ENCODE measurements at places on chromosomes 6 and 20.

DNA sequence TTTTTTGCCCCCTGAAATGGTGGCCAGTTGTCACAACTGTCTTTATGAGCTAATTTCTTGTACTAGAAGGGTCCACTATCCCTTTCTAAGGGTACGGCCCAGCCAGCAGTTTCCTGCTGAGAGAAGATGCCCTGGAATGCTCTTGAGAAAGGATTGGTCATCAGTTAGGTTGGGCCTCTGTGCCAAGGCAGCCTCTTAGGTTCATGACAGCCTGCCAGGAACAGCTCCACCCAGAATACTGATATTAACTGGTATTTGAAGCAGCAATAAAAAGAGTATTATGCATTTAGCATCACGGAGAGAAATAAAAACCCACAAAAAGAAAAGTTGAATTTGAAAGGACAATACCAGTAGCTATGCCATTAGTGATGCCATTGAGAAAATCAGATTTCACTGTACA lies 9.0 kb upstream of the HINT3 start:
- no peak for DNase-seq

- DNase-seq = no peak
These were observed 23.7 kb upstream of the FOXF2 start for GRCh38 chr6:1365686-1366085.

DNA sequence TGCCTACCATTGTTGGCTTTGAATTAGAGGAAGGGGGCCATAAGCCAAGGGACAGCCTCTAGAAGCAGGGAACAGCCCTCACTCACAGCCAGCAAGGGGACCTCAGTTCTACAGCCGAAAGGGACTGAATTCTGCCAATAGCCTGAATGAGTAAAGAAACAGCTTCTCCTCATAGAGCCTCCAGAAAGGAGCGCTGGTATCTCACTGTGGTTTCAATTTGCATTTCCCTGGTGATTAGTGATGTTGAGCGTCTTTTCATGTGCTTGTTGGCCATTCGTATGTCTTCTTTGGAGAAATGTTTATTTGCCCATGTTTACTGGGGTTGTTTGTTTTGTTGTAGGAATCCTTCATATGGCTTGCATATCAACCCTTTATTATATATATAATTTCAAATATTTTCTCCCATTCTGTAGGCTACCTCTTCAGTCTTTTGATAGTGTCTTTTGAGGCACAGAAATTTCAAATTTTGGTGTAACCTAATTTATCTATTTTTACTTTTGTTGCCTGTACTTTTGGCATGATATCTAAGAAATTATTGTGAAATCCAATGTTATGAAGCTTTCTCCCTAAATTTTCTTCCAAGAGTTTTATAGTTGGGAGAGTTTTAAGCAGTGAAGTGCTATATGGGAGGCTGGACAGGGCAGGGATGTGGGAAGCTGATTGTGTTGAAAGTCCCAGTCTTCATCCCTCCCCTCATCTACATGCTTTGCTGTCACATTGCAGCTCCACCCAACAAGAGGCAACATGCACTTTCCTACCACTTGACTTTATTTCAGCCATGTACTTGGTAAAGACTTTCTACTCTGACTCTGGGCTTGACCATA lies 82.3 kb upstream of the SHLD1 start:
- no peak for DNase-seq

- no peak for DNase-seq
These were observed 313.7 kb downstream of the SOX4 start for GRCh38 chr6:21907291-21907690.

DNA sequence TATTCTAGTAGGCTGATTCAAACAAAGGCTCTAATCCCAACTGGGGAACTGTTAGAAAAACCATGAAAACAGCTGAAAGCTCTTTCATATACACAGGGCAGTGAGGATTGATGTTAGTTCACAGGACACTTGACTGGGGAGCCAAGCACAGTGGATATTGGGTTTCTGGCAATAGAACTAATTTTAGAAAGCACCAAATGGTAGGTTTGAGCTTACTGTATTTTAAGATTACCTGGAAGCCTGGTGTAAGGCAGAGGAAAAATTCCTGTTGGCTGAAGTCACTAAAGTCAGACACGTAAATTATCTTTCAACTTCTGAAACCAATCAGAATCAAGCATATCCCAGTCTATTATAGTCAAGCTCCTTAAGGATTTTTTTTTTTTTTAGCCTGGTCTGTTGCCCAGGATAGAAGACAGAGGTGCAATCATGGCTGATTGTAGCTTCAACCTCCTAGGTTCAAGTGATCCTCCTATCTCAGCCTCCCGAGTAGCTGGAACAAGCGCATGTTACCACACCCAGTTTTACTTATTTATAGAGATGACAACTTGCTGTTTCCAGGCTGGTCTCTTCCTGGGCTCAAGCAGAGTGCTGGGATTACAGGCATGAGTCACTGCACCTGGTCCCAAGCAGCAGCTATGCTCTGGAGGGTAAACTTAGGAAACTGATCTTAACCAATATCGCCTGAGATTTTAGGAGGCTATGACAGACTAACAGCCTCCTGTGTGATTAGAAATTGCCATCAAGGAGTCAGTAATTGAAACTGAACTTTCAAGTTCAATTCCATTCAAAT lies 32.5 kb upstream of the SYNCRIP start:
- DNase-seq = no peak

DNA sequence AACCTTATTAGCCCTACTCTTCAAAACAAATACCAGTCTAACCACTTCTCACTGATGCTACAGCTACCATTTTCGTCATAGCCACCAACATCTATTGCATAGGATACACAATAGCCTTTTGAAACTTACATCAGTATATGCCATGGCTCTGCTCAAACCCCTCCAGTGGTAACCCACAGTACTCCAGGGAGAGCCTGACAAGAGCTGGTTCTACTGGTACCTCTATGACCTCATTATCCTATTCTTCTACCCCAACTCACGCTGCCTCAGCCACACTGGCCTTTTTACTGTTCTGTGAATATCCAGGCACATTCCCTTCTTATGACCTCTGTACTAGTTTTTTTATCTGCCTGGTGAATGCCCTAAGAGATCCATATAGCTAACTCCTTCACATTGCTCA lies 157.6 kb downstream of the ARHGAP18 start:
- no peak for DNase-seq

- no peak for DNase-seq
These were observed 81.5 kb downstream of the CEBPB start for GRCh38 chr20:50272030-50272723.

DNA sequence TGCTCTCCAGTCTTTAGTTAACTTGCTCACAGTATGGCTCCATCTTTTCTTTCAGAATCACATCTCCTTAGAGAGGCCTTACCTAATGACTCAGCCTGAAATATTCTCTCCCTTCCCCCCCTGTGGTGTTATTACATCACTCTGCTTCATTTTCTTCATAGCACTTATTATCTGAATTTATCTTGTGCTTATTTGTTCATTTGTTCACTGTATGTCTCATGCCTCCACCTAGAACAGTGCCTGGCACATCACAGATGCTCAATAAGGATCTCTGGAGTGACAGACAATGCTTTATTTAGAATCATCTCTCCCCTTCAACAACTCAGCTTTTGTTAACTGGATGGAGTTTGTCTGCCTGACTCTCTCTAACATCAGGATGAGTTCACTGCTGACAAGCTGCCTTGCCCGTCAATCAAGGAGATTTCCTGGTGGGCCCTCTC lies 96.6 kb upstream of the MAN1A1 start:
- DNase-seq = no peak

GRCh38 chr6:128494440-128494839 lies 26.0 kb downstream of the PTPRK start:
- no peak for DNase-seq
